ENCODE measurements at places on chromosomes 13 and 19.

DNA sequence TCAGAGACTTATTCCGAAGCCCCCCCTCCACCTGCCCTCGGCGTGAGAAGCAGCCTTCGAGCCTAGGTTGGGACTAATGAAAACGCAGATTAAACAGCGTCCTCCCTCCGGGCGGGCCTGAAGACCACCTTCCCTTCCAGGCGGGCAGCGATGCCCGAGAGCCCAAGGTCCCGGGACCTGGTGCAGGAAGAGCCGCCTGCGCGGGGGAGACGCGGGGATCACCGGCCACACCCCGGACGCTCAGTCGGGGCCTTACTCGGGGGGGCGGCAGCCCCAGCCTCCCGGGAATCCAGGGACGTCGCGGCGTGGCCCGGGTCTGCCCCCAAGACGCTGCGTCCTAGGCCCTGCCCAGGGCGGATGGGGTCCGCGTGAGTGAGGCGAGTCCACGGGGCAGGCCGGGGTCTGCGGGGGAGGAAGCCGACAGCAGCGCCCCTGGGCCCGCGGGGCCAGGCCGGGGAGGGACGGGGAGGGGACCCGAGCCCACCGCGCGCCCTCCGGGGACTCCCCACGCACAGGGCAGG, 33.3 kb upstream of the SPACA7 start:
- DNase-seq = no peak

DNA sequence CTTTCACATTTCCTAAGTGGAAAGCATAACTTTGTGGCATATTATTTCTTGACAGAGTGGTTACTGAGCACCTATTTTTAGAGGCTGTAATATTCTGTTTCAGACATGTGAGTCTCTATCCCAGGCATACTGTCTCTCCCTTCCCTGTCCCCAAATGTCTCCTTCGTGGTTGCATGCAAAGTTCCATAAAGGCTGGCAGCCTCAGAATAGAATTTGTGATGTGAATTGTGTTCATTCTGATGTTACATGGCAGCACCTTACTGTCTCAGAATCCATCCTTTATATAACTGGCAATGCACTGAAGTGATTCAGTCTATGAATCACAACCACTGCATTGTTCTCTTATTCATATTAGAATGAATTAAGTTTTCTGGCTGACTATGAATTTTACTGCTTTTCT, 89.0 kb upstream of the SLC7A1 start:
- no peak for DNase-seq

GRCh38 chr13:109118521-109118920, 489.1 kb downstream of the MYO16 start:
- no peak for DNase-seq

- no peak for DNase-seq
These were observed 10.7 kb downstream of the HMGB1 start for GRCh38 chr13:30454991-30455390.

GRCh38 chr19:11330127-11330526, 9.3 kb downstream of the RAB3D start:
- no peak for DNase-seq

- no peak for DNase-seq
These were observed 387.2 kb downstream of the GPC5 start for GRCh38 chr13:91785431-91786119.

- no peak for DNase-seq
These were observed 7.1 kb downstream of the FOSB start for GRCh38 chr19:45474606-45475521.

DNA sequence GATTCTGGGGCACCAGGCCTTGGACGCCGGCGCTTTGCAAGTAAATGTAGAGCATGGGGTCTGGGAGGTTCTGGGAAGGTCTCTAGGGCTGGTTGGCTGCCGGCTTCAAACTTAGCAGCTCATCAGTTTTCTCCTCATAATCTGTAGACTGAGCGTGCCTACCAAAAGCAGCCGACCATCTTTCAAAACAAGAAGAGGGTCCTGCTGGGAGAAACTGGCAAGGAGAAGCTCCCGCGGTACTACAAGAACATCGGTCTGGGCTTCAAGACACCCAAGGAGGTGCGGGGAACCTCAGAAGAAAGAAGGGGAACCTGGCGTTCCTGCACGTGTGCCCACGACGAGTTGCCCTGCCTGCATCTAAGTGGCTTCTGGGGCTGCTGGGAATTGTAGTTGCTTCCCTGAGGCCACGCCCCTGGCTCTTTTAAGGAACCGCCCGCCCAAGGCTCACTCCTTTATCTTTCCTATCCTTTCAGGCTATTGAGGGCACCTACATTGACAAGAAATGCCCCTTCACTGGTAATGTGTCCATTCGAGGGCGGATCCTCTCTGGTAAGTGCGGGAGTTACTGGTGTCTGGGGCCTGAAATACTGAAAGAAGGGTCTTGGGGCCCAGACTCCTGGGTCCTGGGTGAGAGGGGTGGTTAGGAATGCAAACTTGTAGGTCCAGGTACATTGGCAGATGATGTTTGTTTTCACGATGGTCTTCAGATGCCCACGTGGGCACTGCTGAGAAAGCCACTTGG, 984 bp downstream of the RPS11 start:
- peak; percentile 93 for DNase-seq

DNA sequence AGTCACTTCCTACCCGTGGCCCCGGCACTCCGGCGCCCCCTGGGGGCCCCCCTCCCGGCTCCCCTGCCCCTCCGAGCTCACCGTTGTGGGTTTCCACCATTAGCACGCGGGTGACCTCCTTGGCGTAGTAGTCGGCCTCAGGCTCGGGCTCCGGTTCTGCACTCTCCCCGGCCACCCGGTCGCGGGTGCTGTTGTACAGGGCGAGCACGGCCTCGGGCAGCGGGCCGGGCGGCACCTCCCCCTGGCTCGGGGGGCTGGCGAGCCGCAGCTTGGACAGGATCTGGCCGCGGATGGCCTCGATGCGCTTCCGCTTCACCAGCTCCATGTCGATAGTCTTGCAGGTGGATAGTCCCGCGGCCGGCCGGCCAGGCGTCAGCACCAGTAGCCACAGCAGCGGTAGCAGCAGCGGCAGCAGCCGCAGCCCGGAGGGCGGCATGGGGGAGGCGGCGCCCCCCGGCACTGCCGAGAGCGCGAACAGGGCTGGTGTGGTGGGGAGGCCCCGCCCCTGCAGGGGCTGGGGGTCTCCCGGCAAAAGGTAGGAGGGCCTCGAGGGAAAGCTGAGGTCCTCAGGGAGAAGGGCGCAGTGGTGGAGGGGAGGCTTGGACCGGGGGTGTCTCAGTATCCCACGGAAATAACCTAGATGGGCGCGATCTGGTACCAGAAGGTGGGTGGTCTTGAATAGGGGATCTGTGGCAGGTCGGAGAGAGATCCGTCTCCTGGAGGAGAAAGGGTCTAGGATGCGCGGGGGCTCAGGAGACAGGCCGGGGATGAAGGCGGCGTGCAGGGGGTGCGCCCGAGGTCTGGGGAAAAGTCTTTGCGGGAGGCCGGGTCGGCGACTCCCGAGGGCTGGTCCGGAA, 885 bp downstream of the TGFB1 start:
- DNase-seq = peak; percentile 75

DNA sequence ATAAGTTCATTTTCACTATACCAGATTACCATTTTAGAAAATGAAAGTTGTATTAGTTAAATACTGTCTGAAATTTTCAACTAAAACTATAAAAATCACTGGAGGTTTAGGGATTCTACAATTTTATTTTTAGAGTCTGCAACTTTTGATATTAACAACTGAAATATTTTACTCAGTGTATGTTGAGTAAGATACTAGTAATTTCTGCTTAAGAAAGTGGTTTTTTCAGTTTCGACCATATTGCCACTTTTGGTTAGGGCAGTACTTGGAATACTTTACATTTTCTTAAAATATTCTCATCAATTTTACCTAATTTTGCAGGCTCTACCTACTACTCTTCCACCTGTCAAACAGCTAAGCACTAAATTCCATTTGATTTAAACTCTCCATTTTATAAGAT, 59.6 kb downstream of the KCNRG start:
- DNase-seq = no peak

GRCh38 chr19:47445937-47446402, 25.7 kb downstream of the SLC8A2 start:
- DNase-seq = peak; percentile 50

DNA sequence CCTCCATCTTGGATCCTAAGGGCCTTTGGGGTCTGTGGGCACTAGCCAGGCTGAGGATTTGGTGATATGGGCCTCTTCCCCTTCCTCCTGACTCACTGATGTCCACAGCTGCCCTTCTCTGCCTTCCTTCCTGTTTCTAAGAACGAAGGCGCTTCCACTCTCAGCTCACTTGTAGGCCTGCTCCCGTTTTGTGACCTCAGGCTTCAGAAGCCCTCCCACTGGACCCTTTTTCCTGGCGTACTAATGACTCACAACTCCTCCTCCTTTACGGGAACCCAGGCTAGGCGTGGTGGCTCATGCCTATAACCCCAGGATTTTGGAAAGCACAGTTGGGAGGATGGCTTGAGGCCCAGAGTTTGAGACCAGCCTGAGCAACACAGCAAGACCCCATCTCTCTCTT, 55.6 kb downstream of the TMED1 start:
- DNase-seq = no peak

GRCh38 chr19:5957170-5957569, 20.8 kb downstream of the RANBP3 start:
- DNase-seq = no peak

DNA sequence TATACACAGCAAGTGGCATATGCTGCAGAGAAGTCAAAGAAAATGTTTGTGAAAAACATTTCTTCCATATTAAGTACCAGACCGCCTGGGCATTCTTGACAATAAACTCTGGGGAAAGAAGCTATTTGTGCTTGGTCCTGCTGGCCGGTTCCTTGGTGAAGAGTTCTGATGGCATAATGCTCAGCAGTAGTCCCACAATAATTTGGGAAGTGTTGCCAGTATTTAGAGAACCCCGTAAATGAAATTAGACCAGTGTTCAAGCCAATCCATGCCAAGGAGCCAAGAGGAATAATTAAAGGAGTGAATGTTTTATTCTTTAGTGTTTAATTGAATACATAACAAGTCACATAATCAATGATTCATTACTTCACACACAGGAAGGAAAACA, 6.3 kb downstream of the KCTD12 start:
- DNase-seq = no peak

DNA sequence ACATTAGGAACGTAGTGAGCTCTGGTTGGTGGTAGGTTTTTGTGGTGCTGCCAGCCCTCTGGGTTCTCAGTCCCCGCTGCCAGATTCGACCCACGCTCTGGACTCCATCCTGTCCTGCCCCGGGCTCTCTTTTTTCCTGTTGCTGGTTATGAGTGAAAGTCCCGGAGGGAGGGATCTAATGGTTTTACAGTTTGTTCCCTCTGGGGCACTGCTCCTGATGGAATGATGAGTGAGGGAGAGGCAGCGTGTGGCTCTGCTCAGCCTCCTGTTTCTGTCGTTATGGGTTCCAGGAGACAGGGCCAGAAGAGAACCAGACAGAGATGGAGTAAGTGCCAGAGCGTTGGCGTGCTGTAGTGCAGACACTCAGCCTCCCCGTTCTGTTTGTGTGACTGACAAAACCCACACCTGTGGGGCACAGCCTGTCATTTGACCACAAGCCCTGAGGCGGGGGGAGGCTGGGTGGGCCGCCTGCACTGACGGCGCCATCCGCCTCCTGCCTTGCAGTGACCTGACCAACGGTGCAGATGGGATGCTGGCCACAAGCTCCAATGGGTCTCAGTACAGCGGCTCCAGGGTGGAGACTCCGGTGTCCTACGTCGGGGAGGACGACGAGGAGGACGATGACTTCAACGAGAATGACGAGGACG, 18.3 kb downstream of the ATP4B start:
- DNase-seq = no peak

DNA sequence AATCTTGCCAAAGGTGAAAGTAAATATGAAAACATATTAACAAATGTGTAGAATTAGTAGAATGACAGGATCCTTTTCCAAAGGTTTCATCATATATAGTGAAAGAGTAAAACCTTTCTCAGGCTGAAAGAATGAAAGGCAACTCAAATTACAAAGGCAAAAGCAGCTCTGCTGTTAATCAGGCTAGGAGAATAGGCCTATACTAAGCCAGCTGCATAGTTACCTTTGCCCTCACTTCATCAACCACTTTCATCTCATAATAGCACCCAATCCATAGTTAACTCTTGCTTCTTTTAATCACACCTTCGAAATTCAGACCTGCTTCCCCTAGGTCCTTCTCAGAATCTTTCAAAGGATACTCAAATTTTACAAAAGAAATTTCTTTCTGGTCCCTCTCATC, 1167.6 kb upstream of the ATXN8OS start:
- no peak for DNase-seq

DNA sequence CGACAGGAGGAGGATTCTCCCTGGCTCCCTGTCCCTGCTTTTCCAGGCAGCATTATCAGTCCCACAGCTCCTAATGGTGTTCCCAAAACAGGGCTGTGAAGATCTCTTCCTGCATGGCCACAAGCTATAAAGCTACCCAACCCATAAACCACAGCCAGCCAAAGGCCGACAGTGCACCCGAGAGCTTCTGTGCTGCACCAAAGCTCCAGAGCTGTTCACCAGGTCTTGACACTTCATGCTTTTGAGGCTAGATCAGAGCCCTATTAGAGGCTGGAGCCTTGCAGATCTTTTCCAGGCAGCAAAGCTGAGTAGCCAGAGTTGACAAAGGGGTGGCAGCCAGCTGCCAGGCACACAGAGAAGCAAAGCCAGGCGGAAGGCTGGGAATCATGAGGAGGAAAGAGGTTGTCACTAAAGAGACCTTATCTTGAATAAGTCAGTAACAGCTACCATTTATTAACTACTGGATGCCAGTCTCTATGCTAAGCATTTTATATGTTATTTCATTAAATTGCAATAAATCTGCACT, 180.4 kb downstream of the KATNAL1 start:
- DNase-seq = no peak

DNA sequence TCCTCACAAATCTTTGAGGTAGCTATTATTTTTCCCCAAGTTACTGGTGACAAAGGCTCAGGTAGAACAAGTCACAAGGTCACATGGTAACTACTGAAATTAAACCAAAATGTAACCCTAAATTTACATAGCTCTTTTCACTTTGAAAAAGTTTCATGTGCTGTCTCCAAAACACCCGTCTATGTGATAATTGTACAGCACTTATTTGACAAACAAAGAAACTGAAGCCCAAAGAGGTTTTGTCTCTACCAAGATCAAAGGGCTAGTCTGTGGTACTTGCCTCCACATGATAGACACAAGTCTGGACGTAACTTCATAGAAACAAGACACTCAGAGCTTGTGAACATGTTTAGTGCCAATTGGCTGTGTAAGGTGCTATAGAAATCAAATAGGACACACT, 108.3 kb downstream of the SACS start:
- no peak for DNase-seq
